Stimulated activated CD4-positive, alpha-beta T cell treated with anti-CD3 and anti-CD28 coated beads, Interleukin-2, amount 100 ng/mL, for 4 hours (primary cell): ENCODE measurements at places on chromosomes 2 and 18.

GRCh38 chr2:16320716-16321115 is 344.9 kb downstream of the CYRIA start:
- no peak for DNase-seq

- peak; percentile 52 for DNase-seq
These were observed 31.9 kb upstream of the CREG2 start for GRCh38 chr2:101419096-101419663.

DNA sequence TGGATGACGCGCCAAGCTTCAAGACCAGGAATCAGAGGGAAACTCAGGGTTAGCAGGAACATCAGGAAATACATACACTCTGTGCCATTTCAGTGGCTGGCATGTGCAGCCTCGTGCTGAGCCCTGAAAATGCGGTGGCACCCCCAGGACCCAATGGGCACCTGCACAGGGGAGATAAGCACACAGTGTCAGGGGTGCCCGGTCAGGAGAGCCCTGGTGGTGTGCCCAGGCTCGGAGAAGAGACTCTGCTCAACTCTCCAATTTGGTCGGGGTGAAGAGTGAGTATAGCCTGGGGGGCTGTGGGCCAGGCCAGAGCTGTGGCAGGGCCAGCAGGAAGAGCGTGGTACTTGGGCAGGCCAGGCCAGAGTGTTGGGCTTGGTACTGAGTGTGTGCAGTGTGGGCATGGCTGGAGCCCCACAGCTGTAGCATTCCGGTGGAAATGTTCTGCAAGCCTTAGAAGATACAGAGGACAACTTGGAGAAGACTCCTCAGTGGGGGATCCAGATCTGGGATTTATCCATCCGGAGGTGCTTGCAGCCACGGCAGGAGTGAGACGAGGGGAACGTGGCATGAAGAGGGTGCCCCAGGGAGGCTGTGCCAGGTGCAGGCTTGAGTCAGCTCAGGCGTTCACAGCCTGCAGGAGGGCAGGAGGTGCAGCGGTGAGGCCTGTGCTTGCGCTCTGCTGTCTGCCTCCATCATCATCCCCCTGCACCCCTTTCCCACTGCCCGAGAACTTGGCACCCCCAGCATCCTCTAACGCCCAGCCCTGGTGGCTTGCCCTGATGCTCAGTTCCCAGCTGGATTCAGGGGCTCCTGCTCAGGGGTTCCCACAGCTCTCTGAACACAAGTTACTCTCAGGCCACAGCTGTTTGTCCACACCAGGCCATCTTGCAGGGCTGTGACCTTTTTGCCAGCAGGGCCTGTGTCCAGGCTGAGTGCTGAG is 451.7 kb upstream of the HS6ST1 start:
- DNase-seq: no peak

DNA sequence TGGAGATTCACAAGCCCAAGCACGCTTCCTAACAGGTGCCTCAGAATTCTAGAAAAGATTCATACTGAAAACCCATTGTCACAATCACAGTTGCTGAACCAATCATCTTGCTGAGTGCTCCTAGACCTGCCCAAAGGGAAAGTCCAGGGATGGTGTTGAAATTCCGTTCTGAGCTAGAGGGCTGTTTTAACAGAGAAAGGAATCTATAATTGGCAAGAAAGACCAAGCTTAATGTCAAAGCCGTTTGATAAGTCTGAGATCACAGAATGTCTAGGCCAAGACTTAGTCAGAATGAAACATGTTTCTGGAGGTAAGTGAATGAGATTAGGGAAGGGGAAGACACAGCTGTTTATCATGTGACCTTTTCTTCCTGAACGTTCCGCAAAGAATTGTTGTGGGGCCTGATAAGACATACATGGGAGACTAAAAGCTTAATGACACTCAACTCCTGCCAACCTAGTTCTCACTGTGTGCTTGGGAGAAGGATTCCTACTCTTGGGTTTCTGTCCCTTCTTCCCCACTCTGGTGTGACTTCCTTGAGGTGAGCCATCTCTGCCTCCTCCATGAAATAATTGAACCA is 27.5 kb downstream of the PMAIP1 start:
- no peak for DNase-seq

- DNase-seq: no peak
These were observed 9.3 kb upstream of the TSN start for GRCh38 chr2:121746071-121746578.

DNA sequence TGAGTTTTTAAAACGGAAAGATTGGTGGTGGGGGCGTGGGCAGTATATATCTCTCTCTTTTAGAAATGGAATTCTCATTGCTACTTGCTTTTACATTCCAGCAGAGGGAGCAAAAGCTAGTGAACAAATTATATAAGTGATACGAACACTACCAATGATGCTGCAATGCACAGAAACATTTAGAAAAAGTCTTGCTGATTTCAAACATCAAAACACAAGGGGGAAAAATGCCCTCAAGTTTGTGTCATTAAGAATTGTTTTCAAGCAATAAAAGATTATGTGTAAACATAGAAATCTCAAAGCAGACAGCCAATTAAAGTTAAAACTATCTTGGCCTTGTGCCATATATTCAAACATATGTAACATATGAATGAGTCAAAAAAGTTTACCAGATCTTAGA is 296.3 kb upstream of the KCNJ3 start:
- no peak for DNase-seq

DNA sequence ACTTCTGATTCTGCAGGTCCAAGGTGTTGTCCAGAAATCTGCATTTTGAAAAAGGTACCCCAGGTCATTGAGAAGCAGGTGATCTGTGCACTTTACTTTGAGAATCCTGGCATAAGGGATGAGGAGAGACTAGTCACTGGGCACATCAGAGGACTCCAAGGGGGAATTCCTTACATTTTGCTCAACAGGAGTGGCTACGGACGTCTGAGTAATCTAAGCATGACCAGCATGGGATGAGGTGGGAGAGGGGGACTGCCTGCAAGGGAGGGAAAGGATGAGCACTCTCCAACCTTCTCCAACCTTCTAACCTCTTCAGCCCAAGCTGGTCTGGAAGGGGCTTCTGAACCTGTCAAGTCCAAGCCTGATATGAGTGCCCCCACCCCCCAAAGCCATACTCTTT is 55.5 kb downstream of the MARCHF4 start:
- DNase-seq: no peak

GRCh38 chr2:100554798-100555407 is 7.9 kb upstream of the PDCL3 start:
- peak; percentile 36 for DNase-seq

GRCh38 chr18:64271246-64271645 is 122.4 kb upstream of the LINC00305 start:
- no peak for DNase-seq

GRCh38 chr18:25141399-25141798 is 210.6 kb downstream of the ZNF521 start:
- DNase-seq: no peak

GRCh38 chr18:49127471-49128190 is 176.9 kb upstream of the SMAD7 start:
- no peak for DNase-seq

GRCh38 chr18:58649966-58650816 is 21.1 kb upstream of the MALT1 start:
- DNase-seq: peak; percentile 17

DNA sequence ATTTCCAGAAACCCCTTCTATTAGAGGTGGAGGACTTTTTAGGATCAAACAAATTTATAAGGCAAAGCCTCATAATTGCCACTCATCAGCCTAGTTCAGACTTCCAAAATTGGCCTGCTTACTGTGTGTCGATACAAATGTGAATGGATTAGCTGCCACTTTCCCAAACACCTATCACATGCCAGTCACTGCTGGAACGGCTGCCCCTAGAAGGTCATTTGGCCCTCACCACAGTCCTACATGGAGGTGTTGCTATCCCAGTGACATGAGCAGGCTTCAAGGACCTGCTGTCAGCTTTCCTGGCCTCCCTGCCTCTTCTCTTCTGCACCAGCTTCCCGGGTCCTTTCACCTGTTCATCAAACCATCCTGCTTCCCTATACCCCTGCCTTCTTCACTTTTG is 279.2 kb upstream of the SKOR2 start:
- no peak for DNase-seq

DNA sequence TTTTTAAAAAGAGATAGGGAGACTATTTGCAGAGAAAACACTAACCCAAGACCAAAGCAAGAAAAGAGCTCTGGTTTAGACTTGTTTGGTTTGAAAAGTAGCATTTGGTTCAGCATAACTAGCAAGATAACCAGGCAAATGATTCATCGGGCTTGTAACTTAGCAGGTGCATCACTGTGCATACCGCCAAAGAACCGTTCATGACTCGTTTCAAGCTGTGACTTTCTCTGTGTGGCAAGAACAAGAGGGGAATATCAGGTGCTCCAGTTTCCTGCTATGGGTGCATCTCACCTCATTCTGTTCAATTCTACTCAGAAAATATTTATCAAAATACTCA is 244.9 kb downstream of the ETAA1 start:
- DNase-seq: no peak

DNA sequence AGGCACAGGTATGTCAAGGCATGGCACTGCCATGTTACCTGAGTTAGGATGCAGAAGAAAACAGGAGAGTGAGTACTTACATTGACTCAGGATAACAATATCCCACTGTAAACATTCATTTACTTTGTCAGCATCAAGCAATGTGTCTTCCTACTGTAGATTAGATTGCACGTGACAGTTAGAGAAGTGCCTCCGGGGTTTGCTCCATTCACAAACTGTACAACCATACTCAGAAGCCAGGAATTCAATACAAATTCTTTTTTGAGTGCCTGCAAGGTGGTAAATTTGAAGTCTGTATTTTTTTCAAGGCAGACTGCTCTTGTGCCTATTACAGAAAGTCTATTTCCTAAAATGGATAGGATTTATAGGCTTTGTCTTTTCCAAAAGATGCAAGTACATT is 34.1 kb downstream of the CDCA7 start:
- DNase-seq: no peak

GRCh38 chr2:175167076-175167791 is 769 bp downstream of the ATF2 start:
- DNase-seq: peak; percentile 5

DNA sequence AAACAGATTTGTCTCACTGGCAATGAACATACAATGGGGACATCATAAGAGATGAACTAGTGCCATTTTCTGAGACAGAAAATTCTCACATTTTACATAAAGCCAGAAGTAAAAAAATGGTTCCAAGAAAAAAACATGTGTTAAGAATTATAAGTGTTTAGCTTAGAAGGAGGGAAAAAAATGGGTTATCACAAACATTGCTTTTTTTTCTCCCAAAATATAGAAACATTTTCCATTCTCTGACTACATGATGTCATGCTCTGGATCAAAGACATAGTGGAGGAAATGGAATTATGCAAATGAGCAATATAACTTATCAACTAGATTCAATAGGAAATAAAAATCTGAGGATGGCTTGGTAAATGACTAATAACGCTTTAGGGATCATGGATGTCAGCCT is 49.8 kb downstream of the SPATS2L start:
- no peak for DNase-seq

DNA sequence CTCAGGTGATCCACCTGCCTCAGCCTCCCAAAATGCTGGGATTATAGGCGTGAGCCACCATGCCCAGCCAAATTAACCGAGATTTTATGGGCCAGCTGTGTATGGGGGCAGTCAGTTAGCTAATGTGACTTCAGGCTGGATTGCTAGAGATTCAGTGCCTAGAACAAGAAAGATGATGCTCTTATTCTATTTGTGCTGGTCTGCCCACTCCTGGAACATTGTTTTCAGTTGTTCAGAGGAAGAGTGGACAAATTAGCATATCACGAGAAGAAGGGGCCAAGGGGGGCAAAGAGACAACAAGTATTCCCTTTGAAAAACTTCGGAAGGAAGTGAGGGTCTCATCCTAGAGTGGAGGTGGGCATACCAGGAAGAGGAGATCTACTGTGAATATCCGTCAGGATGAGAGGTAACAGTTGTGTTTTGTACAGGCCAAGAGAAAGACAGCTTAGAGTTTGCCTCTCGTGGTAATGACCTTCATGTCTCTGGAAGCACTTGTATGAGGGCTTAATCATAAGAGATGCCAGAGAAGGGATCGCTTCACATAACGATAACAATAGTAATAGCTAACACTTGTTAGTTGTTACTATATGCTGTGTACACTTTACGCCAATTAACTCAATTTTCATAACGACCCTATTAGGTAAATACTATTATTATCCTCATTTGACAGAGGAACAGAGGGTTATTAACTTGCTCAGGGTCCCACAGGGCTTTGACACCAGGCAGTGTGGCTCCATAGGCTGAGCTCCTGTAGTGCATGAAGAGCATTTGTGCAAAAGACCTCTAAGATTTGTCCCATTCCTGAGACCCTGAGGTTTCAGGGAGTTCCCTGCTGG is 138.3 kb downstream of the DDX1 start:
- no peak for DNase-seq

DNA sequence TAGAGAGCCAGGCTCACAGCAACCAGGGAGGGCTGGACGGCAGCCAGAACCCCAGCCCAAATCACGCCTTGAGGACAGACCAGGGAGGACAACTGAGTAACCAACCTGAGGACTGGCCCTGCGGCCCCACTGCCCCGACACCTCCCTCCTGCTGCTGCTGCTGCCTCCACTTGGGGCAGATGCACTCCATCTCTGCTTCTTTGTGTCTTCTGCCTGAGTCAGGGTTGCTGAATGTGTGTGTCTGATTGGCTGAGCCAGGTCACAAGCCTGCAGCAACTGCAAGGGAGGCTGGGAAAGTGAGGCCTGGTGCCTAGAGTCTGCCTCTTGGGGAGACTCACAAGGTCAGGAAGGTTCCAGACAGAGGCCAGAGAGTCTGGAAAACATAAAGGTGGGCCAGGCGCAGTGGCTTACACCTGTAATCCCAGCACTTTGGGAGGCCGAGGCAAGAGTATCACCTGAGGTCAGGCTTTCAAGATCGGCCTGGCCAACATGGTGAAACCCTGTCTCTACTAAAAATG is 83.4 kb downstream of the ZFP36L2 start:
- no peak for DNase-seq

DNA sequence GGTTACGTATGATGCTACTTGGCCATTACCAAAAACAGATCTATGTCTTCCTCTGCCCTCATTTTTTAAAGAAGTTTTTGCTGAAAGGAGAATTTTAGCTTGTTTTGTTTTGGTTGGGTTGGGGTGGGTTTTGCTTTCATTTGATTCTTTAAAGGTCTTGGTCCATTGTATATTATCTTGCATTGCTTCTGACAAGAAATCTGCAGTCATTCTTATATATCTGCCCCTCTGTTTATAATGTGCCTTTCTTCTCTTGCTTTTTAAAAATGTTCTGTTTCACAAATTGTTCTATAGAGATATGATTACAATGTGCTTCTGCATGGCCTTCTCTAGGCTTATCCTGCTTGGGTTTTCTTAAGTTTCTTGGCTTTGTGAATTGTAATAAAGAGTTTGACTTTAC is 660.6 kb downstream of the RNF144A start:
- no peak for DNase-seq

GRCh38 chr2:202035089-202035940 is 1.7 kb downstream of the FZD7 start:
- no peak for DNase-seq
